ENCODE measurements at places on chromosomes 13 and 19.

DNA sequence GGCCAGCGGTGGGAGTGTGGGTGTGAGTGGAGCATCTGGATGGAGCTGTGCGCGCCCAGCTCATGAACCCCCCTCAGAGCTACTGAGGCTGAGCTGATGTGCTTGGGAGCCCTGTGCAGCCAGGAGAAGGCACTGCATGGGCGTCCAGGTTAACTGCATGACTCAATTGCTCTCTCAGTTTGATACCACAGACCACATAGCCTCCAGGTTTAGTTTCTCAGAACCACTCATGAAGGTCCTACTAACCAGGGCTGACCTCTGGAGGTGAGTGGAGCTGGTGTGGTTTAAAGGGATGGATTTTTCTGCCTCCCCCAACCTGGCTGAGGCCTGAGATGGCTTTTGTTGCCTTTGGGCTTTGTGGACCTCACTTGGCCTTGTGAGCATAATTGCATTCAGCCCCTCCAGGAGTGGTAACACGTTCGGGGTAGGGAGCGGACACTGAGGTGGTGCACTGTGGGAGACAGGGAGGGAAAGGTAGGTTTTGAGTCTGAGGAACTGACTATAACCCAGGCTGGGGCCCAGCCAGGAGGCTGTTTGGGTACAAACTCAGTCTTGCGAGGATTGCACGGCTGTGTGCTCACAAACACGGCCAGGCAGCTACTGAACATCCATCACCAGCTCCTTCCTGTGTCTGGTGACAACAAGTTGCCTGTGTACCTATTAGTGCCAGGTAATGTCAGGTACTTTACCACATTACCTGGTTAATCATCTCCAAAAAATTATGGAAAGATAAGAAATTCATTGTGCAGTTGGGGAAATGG is 97.5 kb downstream of the RGCC start:
- H3K36me3 ChIP-seq, result no peaks in the 10 kb centered on the region
- H3K27ac ChIP-seq, result no peak overlapping the region
- no peak overlapping the region for H3K4me3 ChIP-seq
- no peak for DNase-seq

DNA sequence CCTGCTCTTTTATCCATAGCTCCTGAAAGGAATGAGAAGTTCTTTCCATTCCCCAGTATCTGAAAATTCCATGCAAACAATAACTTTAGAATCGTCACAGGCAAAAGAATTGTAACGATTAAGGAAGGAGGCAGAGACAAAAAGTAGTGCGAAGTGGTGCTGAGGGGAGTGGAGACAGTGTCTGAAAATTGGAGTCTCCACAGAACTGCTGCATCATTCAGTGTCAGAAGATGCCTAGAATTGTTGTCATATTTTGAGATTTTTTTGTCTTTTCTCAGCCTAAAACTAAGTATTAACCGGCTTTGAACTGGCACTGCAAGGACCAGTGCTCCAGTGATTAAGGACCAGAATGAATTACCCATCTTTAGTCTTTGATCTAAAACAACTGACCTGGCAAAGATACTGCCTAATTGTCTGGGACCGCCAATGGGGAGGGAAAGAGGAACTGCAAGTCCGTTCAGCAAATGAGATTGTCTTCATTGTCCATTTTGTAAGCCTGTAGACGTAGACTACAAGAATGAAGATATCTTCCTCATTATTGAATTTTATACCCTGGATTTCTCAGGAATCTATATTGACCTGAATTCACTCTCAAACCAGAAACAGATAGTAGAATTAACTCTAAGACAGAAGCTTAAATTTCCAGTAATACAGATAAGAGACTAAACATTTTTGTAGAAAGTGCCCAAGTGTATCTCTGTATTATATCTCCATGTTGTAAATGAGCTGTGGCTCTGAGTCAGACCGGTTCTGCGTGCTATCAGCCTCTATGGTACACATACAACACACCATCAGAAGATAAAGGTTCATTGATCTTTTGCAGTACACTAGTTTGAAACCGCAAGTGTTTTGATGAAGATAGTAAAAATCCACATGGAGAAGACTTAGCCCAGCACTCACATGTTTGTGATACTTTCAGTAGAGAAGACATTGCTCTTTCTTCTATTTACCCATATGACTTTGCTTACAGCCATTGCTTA is 293.2 kb downstream of the EFNB2 start:
- H3K36me3 ChIP-seq, result no peaks in the 10 kb centered on the region
- no peaks in the 10 kb centered on the region for H3K27me3 ChIP-seq
- H3K4me3 ChIP-seq, result no peak overlapping the region
- DNase-seq, result no peak
- no peak overlapping the region for H3K27ac ChIP-seq

DNA sequence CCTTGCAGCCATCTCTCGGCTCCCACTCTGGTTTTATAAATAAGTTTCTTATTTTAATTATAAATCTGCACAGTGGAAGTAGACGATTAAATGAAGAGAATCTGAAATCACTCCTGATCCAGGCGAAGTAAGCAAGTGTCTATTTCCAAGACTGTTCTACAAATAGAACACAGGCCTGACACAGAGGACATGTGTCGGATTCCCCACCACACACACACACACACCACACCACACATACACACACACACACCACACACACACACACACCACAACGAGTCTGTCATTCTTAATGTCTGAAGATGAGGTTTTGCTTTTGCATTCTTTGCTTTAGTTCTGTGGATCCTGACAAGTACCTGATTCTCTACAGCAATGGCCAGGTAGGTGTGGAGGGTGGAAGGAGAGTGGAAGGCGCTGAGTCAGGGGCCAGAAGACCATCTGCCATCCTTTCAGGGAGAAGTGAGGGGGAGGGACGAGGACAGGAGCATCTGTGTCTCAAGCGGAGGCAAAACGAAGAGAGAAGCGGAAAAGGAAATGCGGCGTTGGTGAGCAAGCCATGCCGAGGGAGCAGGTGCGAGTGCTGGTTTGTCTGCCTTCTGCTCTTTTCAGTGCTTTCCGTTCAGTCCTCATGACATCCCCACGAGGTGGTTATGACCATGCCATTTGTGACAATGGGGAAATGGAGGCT is 110.2 kb downstream of the TEX26 start:
- no peaks in the 10 kb centered on the region for H3K27me3 ChIP-seq
- no peak overlapping the region for H3K4me3 ChIP-seq
- peaks cover 21% of the 10 kb centered on the region for H3K4me1 ChIP-seq
- H3K27ac ChIP-seq, result no peak overlapping the region

GRCh38 chr19:32543115-32543900 is 37.7 kb upstream of the PDCD5 start:
- H3K27me3 ChIP-seq, result no peaks in the 10 kb centered on the region
- no peak overlapping the region for H3K27ac ChIP-seq
- no peaks in the 10 kb centered on the region for H3K36me3 ChIP-seq
- H3K4me3 ChIP-seq, result no peak overlapping the region
- H3K4me1 ChIP-seq, result no peaks in the 10 kb centered on the region
- no peak for DNase-seq

DNA sequence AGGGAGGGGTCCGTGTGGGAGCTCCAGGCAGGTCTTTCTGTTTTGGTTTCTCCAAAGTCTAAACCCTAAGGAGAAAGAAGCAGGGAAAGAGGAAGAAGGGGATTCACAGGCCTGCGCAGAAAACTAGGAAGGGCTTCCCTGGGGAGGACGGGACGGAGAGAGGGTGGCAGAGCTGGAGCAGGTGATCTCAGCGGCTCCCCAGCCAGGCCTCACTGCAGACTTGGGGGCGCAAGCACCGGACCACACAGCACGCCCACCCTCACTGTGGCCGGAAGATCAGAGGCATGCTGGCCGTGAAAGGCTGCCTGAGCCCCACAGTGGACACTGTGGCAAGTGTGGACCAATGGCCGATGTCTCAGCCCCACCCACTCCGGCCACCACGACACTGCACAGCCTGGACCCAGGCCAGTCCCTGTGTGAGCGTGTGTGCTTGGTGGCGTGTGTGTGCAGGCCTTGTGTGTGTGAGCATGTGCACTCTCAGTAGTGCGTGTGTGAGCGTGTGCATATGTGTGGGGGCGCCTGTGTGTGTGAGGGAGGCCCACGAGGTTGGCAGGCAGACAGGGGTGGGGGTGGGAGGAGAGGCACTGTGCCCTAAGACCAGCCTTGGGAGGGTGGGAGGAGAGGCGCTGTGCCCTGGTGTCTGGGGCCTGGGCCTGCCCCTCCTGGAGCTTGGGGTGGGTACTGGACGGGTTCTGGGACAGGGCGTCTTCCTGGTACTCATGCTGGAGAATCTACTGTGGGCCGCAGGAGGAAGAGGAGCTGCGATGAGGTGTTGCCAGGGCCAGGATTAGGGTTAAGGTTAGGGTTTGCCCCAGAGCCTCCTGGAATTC is 15.4 kb upstream of the TMEM255B start:
- H3K4me1 ChIP-seq, result no peaks in the 10 kb centered on the region
- no peaks in the 10 kb centered on the region for H3K36me3 ChIP-seq
- DNase-seq, result no peak
- H3K4me3 ChIP-seq, result no peak overlapping the region
- H3K27ac ChIP-seq, result no peak overlapping the region

GRCh38 chr13:33410619-33411018 is 125.1 kb upstream of the STARD13 start:
- H3K36me3 ChIP-seq, result no peaks in the 10 kb centered on the region
- no peak overlapping the region for H3K4me3 ChIP-seq
- no peaks in the 10 kb centered on the region for H3K27me3 ChIP-seq
- no peak overlapping the region for H3K27ac ChIP-seq
- no peaks in the 10 kb centered on the region for H3K4me1 ChIP-seq

DNA sequence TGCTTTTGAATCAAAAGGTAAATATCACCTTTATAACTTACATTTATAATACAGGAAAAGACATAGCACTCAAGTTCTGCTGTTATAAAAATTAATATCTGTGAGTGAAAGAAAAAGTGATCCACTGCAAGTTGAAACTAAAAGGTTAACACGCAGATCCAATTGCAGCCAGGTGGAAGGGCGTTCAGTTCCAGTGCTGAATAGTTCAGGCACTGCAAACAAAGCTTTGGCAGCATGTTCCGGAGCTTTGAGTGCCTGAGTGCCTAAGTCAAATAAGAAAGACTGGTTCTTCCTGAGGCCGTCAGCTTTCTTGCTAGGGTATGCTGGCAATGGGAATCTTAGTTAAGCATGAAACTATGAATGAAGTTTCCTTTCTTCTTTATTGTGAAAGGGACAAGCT is 200.3 kb downstream of the LMO7 start:
- no peaks in the 10 kb centered on the region for H3K27me3 ChIP-seq
- no peak overlapping the region for H3K27ac ChIP-seq
- no peak overlapping the region for H3K4me3 ChIP-seq
- DNase-seq, result no peak
- no peaks in the 10 kb centered on the region for H3K36me3 ChIP-seq

DNA sequence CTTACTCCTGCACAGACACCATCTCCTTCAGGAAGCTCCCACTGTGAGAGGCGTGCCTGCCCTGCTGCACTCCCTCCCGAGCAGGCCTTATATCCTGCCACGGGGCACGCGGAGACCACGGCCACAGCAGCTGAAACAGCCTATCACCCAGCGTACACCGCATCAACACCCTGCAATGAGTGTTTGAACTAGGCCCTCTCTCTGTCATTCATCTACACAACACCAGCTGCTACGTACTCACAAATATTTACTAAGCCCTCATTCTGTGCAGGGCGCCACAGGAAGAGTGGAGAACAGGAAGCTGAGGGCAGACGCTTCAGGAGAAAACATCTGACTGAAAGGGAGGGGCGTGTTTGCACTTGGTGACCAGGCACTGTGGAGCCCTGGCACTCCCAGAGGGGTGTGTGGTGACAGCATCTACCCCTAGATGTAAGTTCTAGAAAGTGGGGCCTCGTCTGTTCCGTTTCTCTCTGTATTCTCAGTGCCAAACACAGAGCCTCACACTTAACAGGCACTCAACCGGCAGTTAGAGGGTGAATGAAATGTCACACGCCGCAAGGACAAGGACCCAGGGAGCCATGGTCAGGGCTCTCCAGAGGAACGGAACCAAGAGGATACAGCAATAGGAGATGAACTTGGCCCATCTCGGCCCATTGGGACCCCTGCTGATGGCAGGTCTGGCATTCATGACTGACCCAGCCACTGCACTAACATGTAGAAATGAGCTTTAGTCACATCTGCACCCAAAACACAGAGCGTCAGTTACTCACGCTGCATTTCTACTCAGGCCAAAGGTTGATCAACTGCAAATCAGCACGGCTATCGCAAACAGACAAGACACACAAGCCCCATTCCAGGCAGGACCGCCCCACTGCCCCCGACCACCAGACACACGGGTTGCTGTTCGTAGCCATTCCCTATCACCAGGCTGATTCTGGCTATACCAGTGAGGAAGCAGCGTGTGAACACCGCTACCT is 15.7 kb downstream of the RANBP3 start:
- no peak overlapping the region for H3K4me3 ChIP-seq
- peaks cover 7% of the 10 kb centered on the region for H3K4me1 ChIP-seq
- no peak for DNase-seq
- H3K27me3 ChIP-seq, result no peaks in the 10 kb centered on the region
- no peak overlapping the region for H3K27ac ChIP-seq

DNA sequence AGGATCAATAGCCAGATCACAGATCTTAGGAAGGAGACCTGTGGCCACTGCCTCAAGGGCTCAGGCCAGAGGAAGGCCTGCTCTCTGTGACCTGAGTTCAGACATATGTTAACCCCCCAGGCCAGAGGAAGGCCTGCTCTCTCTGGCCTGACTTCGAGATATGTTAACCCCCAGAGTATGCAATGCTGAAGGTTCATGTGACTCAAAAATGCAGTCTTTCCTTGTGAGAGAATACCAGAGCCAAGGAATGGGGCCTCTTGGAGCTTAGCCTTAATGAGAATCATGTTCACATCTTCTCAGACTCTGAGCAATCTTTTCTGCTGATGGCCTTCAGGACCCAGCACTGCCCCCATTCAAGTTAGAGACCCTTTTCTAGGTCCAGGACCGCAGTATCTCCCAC is 36.7 kb downstream of the MBNL2 start:
- H3K4me3 ChIP-seq, result no peak overlapping the region
- H3K27me3 ChIP-seq, result no peaks in the 10 kb centered on the region
- H3K4me1 ChIP-seq, result peaks cover 97% of the 10 kb centered on the region
- DNase-seq, result no peak

GRCh38 chr19:35269438-35270117 is 816 bp downstream of the USF2 start:
- no peaks in the 10 kb centered on the region for H3K27me3 ChIP-seq
- H3K36me3 ChIP-seq, result peaks cover 14% of the 10 kb centered on the region

DNA sequence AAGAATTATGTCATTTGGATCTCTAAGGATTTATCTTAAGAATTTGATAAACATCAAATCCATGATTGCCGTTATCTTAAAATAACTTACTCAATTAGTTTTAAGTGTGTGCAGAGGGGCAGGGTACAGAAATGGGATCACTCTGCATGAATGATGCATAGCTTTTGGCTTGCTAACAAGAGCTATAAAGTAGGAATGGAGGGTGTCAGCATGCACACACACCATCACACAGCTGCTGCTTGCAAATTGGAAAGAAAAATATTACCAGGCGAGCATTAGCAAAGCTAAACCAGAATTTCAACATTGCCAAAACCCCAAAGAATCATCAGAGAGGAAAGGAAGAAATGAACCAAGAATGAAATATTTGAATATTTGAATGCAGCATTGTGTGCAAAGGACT is 580.6 kb downstream of the LMO7 start:
- H3K36me3 ChIP-seq, result no peaks in the 10 kb centered on the region
- H3K27ac ChIP-seq, result no peak overlapping the region
- H3K27me3 ChIP-seq, result no peaks in the 10 kb centered on the region
- no peak overlapping the region for H3K4me3 ChIP-seq

- H3K27me3 ChIP-seq, result peaks cover 2% of the 10 kb centered on the region
- no peak overlapping the region for H3K4me3 ChIP-seq
- no peak overlapping the region for H3K27ac ChIP-seq
These were observed 23.7 kb downstream of the AMER2 start for GRCh38 chr13:25148402-25148771.

Data from Panc1 (cell line).